ENCODE measurements at places on chromosomes 11 and 22.
A peak's percentile ranks its signal among the peaks of the same experiment; 100 is the strongest.

DNA sequence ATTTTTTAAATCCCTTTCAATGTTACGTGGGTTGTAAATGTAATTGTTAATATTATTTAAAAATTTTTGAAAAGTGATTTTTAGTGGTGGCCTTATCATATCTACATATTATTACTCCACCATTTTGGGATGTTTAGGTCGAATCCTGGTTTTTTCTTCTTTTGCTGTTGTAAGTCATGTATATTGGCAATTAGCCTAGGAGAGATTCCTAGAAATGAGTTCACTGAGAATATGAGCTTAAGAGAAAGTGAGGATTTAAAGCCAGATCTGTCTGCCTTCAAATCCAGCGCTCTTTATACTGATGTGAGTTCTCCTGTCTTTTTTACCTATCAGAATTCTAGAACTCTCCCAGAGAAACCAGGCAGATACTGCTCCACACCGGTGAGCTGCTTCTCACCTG lies 56.1 kb downstream of the PTPRJ start:
- DNase-seq = no peak

- DNase-seq = no peak
Measured at GRCh38 chr11:95565724-95566141, 223.8 kb downstream of the FAM76B start.

DNA sequence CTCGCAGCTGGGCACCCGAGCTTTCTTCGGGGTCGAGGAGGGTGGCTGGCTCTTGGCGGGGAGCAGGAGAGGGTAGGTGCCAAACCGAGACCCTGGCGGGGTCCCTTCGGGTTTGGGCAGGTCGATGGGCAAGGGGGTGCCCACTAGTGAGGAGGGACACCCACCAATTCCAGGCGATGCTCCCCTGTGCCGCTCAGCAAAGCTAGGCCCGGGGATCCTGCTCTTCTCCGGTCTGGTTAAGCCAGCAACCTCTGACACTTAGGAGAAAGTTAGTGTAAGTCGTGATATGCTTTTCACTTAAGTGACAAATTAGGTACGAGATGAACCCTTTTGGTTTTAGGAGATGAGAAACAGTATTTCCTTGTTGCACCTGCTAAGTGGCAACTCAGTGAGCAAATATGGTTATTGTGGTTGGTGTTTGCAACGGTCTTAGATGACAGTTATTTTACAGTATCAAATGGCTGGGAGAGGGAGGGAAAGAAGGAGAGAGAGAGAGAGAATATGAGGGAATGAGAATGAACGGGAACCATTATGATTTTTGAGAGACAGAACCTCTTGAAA lies 565 bp downstream of the NUCB2 start:
- peak; percentile 35 for DNase-seq

DNA sequence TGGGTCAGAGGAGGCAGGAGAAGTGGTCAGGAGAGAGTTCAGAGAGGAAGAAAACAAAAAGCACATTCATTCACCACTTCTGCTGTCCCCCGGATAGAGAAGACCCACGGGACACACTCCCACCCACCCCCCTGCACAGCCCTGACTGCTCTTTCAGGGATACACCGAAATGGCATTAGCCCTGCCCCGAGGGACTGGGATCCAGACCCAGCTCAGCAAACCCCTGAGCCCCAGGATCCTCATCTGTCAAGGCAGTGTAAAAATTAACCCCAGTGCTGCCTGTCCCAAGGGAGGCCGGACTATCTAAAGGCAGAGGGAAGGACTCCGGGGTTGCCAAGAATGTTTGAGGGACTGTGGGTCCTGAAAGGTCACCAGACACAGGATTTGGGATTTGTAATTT lies 31.2 kb downstream of the TPBGL start:
- DNase-seq = no peak

GRCh38 chr11:123111465-123111864 lies 49.5 kb upstream of the HSPA8 start:
- peak; percentile 17 for DNase-seq

DNA sequence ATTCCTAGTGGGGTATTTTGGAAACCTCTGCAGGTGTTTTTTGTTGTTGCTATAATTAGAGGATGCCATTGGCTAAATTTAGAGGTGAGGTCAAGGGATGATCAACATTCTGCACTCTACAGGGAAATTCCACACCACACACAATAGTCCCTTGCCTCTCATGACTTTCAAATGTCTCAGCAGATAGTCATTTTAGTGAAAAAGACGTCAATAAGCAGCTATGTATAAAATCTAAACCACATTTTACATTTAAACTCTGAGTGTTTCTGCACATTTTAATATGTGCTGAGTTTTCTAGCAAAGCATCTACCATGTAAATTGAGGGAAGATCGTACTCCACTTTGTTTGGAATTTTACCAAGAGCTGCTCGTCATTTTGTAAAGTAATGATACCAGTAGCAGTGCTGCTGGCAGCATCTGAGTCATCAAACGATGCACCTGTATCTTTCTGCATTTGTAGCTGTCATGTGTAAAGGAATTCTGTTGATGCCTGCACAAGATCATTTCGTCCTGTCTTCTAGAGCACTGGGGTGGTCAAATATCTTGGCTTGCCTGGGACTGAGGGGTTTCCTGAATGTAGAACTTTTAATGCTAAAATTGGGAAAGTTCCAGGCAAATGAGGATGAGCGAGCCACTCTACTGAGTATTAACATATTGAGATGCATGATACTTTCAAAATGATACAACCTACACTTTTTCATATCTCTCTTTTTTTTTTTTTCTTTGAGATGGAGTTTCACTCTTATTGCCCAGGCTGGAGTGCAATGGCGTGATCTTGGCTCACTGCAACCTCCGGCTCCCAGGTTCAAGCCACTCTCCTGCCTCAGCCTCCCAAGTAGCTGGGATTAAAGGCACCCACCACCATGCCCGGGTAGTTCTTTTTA lies 414.5 kb upstream of the SYN3 start:
- DNase-seq = no peak

- DNase-seq = no peak
Measured at GRCh38 chr11:66240781-66241136, 27.7 kb upstream of the RAB1B start.

Data from DMS153 (cell line).